ENCODE measurements at places on chromosomes 1 and 21.

GRCh38 chr1:223350361-223350908 lies 13.5 kb downstream of the SUSD4 start:
- no peak for DNase-seq

GRCh38 chr1:186456729-186457255 lies 4.1 kb downstream of the PDC start:
- DNase-seq = no peak

GRCh38 chr1:14017531-14017961 lies 317.6 kb downstream of the PRDM2 start:
- peak; percentile 70 for DNase-seq

- no peak for DNase-seq
Observed at GRCh38 chr1:172533513-172534151, 682 bp downstream of the SUCO start.

GRCh38 chr1:235972311-235972689 lies 92.6 kb downstream of the NID1 start:
- no peak for DNase-seq

DNA sequence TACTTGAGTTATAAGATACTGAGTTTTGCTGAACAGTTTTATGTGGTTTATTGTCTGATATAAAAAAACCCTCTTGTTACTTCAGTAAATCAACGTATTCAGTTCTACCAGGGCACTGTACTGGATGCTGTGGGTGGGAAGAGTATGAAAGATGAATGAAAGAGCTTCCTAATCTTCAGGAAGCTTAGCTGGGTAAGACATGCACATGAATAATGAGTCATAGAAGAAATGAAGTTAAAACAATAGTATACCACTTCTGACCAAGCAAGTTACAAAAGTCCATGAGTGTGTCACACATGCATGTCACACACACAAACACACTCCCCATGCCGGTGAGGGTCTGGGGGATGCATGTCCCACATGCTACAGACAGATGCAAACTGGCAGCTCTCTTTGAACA lies 105.9 kb downstream of the SIPA1L2 start:
- no peak for DNase-seq

DNA sequence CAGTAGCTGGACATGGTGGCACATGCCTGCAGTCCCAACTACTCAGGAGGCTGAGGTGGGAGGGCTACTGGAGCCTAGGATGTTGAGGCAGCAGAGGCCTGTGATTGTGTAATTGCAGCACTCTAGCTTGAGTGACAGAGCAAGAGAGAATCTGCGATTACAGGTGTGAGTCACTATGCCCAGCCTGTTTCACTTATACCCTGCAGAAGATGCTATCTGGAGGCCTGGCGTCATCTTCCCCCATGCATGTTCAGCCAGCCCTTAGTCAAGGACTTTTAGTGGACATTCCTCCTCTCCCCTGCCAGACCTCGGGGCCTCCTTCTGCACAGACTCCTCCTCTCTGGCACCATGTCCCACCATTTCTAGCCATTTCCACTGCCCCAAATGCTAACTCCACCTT lies 36.3 kb upstream of the RCC2 start:
- no peak for DNase-seq

DNA sequence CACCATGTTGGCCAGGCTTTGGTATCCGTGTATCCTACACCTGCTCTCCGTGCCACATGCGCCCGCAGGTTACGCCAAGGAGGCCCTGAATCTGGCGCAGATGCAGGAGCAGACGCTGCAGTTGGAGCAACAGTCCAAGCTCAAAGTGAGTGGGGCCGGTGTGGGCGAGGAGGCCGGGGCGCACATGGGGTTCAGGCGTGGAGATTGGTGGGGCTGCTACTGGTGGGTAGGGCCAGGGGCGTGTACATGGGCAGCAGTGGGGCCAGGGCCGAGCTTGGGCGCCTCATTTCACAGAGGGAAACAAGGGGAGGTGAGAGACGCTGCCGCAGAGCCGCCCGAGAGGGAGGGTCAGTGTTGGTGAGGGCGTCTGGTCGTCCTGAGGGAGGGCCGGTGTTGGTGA lies 5.6 kb downstream of the ATAD3B start:
- DNase-seq = no peak

- no peak for DNase-seq
Observed at GRCh38 chr1:209875515-209875914, 47.7 kb downstream of the UTP25 start.

- no peak for DNase-seq
Observed at GRCh38 chr1:173347282-173347818, 129.8 kb upstream of the PRDX6 start.

GRCh38 chr1:110412576-110412975 lies 5.1 kb upstream of the LAMTOR5 start:
- DNase-seq = no peak

DNA sequence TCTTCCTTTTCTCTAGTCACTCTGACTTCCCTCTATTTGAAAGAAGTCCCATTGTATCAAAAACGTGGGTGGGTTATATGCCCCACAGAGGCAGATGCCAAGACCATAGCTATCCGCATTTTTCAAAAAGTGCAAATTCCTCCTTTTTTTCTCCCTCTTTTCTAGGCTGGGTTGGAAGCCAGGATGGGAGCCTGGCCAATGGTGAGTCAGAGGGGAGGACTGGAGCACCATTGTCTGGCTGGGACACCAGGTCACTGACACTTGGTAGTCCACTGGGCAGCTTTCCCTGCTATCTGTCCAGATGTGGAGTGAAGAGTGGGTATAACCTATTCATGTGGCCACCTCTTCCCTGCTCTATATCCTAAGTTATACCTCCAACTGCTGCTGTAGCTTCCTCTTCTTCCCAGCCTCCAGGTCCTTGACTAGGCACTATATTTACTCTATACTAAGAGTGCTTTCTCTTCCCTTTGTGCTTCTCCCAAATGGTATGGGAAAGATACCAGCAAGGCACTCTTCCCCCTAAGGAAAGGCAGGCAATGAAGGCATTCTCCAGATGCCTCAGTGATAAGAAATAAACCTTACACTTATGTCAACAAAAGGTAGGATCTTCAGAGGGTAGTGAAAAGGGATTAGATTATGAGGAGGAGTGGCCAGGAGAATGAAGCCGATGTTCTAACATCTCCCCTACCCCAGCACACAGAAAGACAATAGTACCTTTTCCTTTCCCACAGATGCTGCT lies 12.9 kb downstream of the PI4KB start:
- DNase-seq = no peak

DNA sequence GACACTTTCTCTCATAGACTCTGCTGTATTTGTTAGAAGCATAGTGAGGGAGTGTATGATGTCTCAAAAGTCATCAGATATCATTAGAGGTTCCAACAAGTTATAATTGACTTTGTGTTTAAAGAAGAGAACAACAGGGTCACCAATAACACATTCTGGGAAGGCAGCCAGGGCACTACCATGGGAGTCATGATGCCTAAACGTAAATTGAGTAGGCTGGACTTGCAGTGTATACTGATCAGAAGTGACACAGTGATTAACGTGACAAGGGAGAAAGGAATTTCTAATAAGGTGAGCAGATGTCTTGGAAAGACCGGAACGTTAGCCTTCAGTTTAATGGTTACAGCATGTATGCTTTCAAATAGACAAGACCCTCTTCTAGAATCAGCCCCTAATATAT lies 973.2 kb downstream of the NCAM2 start:
- no peak for DNase-seq

DNA sequence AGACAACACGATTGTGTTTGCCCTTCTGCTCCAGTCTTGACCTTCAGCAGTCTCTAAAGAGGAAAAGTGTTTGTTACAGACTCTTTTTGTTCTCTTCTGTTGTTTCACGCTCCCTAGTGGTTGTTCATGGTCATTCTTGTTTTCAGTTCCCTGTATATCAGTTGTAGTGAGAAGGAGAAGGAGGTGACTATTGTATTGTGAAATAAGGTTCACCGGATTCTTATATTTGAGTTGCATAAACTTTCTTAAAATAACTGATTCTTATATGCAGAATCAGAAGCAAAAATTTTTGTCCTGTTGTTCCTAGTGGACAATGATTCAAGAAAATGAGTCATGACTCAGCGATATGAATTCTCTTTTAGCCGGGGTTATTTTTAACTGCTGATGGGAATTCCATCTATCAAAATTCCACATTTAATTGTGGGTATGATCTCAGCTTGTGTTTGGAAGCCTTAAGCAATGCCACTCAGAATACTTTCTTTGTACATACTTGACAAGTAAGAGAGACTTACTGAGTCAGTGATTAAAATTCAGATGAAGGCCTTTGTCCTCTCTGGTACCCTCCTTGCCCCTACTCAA lies 152.2 kb downstream of the CLEC20A start:
- DNase-seq = peak; percentile 76

DNA sequence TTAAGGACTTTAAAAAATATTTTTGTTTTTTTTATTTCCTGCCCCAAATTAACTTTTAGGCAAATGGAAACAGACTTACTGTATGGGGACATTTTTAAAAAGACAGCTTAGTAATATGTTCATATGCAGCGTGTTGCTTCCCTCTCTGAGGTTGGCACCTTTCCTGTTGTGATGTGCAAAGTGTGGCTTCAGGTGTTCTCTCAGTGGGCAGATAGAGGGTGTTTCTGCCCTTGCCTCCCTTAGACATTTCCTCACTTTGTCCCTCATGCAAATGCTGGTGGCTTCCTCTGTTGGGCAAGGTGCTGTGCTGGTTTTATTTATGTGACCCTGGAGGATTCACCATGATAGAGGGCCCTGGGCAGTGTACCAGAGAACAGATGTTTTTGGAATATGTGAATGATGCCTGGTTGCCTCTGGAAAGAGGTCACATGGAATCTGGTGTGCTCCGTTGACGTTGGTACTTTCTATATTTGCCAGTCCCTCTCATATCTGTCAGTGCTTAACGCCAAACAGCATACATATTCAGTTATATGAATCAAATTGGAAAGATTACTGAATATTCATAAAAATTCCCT lies 123.5 kb downstream of the PATJ start:
- no peak for DNase-seq

GRCh38 chr1:94471271-94471670 lies 53.1 kb downstream of the ABCD3 start:
- DNase-seq = no peak

DNA sequence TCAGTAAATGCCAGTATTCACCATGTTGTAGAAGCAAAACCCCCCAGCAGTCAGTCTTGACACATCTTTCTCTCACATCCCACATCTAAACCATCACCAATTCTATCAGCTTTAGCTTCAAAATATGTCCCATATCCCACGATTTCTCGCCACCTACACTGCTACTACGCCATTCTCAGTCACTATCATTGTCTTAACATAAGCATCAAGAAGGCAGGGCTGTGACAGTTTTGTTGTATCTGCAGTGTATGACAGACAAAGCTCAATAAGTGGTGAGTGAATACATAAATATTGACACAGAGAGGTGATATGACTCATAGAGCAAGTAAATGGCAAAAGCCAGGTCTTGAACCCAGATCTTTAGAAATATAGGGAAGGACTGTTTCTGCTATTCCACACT lies 59.9 kb downstream of the JAK1 start:
- DNase-seq = no peak

GRCh38 chr21:35197191-35197590 lies 148.1 kb upstream of the RUNX1 start:
- no peak for DNase-seq

- no peak for DNase-seq
Observed at GRCh38 chr1:2462819-2463218, 13.3 kb upstream of the PLCH2 start.

DNA sequence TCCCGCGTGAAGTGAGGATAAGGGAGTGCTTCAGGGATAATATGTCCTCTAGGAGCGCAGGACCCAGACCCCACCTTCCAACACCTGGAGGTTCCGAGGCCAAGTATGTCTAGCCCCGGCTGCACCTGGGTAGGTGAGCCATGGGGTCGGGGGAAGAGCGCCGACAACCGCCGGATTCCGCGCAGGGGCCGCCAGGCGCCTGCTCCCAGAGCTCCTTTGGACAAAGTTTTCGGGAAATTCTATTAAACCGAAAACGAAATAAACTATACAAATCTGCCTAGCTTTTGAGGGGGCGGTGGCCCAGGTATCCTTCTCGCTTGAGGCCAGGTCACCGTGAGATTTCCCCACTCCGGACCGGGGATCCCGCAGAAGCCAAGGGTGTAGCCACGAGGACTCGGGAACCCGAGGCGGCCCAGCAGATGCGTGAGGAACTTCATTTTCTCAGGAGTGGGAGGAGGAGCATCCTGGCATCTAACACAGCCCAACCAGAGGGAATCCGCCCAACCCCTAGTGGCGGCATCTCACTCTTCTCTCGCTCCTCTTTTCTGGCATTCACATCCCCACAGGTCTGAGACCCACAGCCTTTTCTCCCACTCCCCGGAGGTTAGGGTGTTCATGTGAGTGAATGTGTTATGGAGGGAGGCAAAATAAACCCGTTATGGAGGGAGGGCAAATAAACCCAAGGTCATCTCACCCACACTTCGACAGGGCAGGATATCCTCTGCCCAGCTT lies 2.3 kb upstream of the DMRTA2 start:
- no peak for DNase-seq

DNA sequence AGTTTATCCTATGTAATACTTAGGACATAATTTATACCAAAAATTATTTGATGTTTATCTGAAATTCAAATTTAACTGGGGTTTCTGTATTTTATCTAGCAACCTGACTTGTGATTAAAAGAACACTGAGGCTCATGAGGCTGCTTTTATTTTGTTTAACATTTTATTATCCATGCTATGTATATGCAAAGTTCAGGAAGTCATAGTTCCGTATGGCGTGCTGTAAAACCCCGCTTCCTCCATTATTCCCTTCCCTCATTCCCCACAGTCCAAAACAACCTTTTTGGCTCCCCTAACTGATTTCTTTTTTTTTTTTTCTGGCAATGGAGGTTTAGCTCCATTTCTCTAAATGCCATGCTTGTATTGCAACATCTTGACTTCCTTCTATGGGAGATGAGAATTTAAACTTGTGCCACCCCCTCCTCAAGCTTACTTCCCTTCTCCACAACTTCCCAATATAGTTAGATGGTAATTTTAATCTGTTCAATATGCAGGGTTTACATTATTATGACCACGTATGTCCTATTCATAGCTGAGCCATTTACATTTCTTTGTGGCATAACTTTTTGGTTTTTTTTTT lies 138.0 kb upstream of the DNAH14 start:
- DNase-seq = no peak

- DNase-seq = no peak
Observed at GRCh38 chr1:160359559-160360226, 7.2 kb upstream of the NHLH1 start.

GRCh38 chr1:106517224-106517623 lies 539.2 kb upstream of the PRMT6 start:
- no peak for DNase-seq

GRCh38 chr1:183194527-183195141 lies 8.6 kb downstream of the LAMC2 start:
- DNase-seq = no peak

Data from epithelial cell of proximal tubule (primary cell).